Colonic mucosa (tissue), 4 donors: ENCODE measurements at places on chromosomes 4 and X.

DNA sequence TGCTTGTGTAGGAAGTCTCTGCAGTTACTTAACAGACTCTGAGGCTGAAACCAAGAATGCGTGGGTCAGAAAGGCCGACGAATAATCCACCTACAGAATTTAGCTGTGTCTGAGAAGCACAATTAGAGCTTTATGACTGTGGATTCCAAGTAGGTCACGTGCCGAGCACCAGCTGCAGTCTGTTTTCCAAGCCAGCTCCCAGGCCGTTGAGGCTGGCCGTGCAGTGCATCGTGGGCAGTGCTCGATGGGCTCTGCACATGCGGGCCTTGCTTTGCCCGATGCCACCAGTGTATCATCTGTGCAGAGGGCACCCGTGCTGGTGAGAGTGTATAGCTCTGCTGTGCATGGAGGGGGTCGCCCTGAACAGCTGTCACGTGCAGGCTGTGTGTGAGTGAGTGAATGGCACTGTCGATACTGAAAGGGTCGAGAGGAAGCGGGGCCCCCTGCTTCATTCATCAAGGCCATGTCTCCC is 67.5 kb upstream of the CLDN34 start:
- DNase-seq, result no peak

GRCh38 chr4:169485791-169486742 is 126.3 kb downstream of the NEK1 start:
- peak; percentile 52 for DNase-seq

DNA sequence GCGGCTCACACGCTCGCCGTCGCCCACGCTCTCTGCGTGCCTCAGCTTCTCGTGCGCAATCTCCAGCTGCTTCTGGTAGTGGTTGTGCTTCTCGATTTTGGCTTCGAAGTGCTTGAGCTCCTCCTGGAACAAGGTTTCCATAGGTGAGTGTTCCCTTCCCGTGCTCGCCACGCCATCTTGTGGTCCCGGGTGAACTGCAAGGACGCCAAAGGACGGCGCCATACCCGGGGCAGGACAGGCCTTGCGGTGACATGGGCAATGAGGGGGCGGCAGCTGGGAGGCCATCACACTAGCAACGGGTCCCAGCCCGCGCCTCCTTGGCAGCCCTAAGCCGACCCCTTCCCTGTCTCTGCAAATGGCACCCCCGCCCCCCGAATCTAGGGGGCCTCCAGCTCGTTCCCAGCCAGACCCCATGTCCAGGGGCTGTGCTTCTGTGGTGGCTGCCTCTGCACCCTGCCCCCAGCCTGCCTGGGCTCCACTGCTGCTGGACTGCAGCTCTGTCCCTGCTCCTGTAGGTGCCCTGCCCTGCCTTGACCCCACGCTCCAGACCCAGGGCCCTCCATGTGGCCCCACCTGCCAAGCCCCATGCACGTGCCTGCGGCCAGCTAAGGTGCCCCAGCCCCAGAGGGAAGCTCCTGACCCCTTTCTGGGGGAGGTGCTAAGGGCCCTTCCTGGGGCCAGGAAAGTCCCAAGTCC is 17.3 kb downstream of the LRPAP1 start:
- DNase-seq, result no peak

DNA sequence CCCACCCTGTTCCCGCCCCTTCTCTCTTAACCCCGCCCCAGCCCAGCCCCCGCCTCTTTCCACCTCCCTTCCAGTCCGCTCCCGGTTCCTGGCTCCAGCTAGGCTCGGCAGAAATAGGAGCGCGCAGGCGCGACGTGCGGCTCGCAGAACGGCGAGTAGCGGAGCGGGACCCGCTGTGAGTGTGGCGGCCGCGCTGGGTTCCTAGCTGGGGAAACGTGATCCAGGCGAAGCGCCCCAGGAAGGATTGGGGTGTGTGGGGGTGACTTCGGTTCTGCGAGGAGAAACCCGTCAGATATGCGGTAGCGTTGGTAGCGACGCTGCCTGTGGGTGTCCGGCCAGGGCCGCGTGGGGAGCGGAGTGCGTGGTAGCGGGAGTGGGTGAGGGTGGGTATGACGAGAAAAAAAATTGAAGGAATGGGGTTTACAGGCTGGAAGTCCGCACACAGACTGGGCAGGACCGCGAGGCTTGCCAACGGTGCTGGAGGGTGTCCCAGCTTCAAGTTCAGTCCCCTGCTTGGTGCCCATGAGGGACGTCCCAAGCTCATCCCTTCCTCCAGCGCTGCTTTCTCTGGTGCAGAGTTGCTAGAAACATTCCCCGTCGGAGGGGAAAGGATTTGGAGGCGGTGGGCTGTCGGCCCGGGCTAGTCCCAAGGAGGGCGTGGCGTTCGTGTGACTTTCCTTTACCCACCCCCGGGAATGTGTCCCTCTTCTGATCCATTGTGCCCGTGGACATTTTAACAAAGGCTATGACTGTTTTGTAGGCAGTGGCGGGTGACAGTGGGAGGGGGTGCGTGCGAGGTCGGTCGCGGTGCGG is at the start of gene PRRG1:
Gene PRRG1 (plus strand): TSS at position 144 of the 813 bp plus-strand sequence. CDS start 56,886 bp downstream, outside the sequence.
- DNase-seq, result peak; percentile 78

DNA sequence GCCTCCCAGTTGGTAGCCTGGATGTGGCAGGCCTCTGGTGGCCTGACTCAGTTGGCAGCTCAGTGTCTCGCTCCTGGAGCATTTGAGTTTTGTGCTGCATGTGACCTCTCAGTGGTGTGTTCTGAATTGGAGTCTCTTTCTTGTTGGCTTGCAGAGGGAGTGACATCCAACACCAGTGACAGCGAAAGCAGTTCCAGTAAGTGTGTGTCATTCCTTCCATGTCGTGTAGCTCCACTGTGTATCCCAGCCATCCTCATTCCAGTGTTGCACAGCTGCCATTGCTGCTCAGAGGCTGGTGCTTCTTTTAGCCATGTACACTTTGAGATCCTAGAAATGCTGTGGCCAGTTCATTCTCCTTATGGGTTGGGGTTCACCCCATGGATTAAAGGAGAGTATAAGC is 52.4 kb downstream of the DLG3 start:
- DNase-seq, result no peak

DNA sequence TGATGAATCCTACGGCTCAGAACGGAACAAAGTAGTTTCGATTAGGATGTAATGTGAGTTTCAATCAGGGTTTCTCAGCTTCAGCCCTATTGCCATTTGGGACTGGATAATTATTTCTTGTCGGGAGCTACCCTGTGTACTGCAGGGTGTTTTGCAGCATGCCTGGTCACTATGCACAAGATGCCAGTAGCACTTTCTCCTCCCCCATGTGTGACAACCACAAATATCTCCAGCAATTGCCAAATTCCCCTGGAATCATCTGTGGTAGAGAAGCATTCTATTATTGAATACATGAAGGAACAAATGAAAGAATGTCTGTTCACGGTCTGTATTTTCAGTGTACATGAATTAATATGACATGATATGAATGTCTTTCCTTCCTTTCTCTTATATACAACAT is 782.9 kb upstream of the FTHL17 start:
- DNase-seq, result no peak

- DNase-seq, result peak; percentile 52
These were observed 1.2 kb downstream of the GABRB1 start for GRCh38 chr4:47032405-47033106.

- peak; percentile 56 for DNase-seq
These were observed 3.1 kb upstream of the P2RY4 start for GRCh38 chrX:70262952-70263567.

- no peak for DNase-seq
These were observed 345.3 kb downstream of the GABRG1 start for GRCh38 chr4:45778514-45778913.

GRCh38 chr4:8593264-8594096 is 915 bp downstream of the CPZ start:
- no peak for DNase-seq

- no peak for DNase-seq
These were observed 5.2 kb upstream of the JAKMIP1 start for GRCh38 chr4:6205567-6205931.

DNA sequence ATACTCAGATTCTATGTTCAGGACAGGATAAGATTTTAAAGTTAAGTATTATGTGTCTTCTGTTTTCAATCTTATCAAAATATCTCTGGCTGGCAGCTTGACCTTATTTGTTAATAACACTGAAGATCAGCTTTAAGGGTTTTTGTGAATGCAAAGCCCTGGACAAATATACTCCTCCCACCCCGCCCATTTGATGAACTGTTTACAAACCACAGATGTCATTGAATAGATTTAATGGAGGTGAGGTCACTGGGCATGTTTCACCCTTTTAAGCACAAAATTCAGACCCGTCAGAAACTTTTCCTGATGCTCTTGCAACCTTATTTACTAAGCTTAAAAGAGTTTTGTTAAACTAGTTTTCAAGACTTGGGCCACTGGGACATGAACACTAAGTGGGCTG is 10.1 kb upstream of the CXCL8 start:
- DNase-seq, result no peak

DNA sequence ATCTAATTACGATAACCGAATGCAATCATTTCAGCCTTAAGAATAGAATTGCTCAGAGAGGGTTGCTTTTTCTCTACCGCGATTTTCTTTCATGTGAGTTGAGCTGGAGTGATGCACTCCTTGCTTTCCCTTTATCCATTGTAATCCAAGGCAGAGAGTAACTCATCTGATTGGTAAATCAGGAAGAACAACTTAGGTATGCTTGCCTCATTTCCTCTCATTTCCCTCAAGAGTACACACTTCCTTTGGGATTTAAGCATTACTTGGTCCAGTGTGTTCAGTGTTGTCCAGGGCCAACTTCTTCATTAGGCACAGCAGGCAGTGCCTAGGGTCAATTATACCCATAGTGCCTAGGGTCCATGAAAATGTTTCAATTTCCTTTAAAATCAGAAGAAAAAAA is 15.7 kb upstream of the N4BP2 start:
- no peak for DNase-seq

DNA sequence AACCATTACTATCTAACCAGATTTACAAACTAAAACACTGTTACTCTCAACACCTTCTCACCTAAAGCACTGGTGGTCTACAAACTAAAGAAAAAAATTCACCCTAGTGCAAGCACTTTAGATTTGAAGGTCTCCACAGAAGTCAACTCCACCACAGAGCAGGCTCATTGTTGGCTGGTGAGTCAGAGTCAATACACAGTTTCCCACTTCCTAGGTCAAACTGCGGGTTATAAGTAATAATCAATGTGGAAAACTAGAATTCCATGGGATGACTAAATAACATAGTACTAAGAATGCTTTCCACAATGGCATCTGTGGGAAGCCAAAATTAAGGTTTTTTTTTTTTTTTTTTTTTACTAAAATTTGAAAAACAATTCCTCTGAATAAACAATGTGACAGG is 191.8 kb downstream of the PDGFC start:
- no peak for DNase-seq

DNA sequence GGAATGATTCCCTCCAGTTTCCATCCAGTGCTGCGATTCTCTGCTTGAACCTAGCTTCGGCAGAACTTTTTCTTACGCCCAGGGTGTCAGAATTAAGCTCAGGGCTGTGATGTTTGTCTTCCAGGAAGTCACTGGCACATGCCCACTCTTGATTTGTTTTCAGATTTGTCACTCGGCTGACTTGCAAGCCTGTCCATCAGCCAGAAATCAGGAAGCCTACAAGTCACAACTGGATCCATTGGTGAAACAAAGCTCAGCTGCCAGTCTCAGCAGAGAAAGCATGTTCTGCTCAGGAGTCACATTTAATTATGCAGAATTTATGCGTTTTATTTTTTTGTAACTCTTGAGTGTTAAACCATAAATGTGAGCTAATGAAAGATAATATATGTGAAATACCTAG is 38.2 kb upstream of the PNPLA4 start:
- no peak for DNase-seq

DNA sequence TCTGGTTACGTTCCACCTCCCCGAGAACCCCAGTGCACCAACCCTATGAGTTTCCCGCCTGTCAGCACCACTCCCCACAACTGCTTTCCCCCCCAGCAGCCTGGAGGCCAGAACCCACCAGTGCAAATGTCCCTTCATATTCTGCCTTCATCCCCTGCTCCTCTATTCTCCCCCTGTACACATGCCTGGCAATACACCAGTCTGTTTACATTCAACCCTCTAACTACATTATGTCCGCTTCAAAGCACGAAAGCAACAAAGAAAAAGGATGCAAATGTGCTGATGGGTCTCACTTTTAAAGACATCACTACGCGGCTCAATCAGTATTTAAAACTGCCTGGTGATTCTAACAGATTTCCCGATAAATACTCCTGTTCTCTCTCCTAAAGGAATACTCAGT is 126.7 kb upstream of the SORBS2 start:
- no peak for DNase-seq

GRCh38 chrX:83819304-83819703 is 41.6 kb upstream of the CYLC1 start:
- no peak for DNase-seq

DNA sequence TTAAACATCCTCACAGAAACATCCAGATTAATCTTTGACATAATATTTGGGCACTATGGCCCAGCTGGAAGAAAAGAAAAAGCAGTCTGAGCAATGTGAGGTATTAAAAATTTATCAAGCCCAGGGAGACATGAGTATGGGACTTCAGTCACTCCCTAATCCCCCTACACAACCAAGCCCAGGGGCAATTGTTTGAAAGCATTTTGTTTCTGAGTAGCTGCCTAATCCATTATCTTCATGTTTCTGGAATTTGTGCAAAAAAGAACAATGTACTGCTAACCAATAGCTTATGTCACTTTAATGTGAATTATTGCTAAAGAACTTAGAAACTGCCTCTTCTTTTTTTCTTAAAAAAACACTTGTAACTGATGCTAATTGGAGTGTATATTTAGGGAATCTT is 360.7 kb downstream of the TEX13C start:
- no peak for DNase-seq

GRCh38 chr4:152938237-152938947 is 2.3 kb downstream of the FHDC1 start:
- DNase-seq, result peak; percentile 53

DNA sequence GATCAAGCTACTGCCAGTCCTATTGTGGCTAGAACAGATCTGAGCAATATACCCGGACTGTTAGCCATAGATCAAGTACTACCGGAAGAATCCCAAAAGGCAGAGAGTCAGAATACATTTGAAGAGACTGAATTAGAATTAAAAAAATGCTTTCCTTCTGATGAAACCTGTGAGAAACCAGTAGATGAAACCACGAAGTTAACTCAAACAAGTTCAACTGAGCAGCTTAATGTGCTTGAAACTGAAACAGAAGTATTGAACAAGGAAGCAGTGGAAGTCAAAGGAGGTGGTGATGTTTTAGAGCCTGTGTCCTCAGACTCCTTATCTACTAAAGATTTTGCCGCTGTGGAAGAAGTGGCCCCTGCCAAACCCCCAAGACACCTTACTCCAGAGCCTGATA is 46.8 kb downstream of the WDR44 start:
- DNase-seq, result no peak

- no peak for DNase-seq
These were observed 34.6 kb downstream of the CNKSR2 start for GRCh38 chrX:21408788-21409187.

DNA sequence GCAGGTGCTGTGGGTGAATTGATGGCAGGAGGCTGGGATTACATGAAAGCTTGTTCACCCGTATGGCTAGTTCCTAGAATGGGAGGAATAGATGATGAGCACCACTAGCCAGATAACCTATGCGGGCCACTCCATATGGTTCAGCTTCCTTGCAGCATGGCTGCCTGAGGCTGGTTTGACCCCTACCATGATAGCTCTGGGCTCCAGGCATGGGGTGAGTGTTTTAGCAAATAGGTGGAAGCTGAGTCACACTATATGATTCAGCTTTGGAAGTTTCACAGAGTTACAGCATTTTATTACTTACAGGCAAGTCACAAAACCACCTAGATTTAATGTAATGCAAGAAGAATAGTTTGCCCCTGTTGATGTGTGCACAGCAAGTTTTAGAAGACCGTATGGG is 603.2 kb downstream of the STIM2 start:
- DNase-seq, result no peak
